COR-L47 (cell line): ENCODE measurements at places on chromosomes 6 and 20.

GRCh38 chr6:143745166-143746133, 67.7 kb downstream of the PHACTR2 start:
- DNase-seq = peak; percentile 56

GRCh38 chr6:159036673-159037072, 8.1 kb downstream of the TAGAP start:
- DNase-seq = no peak

- DNase-seq = no peak
These were observed 73.8 kb downstream of the HUS1B start for GRCh38 chr6:583116-583515.

- no peak for DNase-seq
These were observed 717.9 kb upstream of the POU3F2 start for GRCh38 chr6:98116455-98116854.

DNA sequence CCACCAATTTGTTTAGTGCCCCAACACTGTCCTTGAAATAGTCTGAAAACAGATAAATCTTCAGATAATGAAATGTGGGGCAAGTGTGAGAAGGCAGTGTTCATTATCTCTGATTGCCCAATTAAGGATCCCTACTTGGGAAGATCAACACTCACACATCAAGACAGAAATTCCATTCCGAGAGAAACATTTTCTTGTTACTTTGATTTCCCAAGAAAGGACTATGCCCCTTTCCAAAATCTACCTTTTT, 16.2 kb downstream of the HMGN4 start:
- DNase-seq = no peak

GRCh38 chr20:25541676-25542075, 43.7 kb downstream of the NINL start:
- no peak for DNase-seq

DNA sequence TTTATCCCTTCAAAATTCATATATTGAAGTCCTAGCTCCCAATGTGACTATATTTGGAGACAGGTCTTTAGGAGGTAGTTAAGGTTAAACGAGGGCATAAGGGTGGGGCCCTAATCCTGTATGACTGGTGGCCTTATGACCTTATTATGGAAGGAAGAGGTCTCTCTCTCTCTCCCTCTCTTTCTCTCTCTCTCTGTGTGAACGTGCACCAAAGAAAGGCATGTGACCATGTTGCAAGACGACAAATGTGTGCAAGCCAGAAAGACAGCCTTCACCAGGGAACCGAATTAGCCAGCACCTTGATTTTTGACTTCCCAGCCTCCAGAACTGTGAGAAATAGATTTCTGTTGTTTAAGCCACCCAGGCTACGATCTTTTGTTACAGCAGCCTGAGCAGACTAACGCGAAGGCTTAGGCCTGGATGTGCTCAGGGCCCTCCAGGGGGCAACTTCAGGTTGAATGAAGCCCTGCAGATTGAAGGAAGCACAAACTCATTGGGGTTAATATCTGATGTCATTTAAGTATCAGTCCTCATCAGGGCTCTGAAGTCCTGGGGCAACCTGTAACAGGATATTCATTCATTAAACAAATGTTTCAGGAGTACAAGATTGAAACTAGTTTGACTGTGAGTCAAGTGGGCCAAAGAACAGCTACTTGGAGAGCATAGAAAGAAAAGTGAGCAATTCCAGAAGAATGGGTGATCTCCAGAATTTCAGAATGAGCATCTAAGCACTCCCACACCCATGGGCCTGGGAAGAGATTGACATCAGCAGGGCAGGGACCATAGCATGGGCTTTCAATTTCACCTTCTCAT, 157.4 kb upstream of the TNFAIP3 start:
- no peak for DNase-seq

DNA sequence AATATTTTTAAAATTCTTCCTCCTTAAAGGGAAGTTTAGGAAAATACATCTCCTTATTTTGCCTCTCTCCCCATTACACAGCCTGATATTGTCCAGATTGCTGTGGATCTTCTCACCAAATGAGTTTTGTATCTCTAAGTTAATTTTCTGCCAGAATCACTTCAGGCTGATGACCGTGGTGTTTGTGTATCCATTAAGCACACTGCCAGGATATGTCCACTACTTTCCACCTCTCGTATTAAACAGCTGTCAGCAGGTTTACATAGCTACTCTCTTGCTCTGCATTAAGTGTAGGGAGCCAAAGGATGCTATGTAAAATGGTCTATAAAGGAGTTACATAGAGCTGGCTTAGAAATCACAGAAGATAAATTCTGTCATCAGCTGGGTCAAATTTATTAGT, 201.1 kb downstream of the ZFAND3 start:
- DNase-seq = peak; percentile 56

DNA sequence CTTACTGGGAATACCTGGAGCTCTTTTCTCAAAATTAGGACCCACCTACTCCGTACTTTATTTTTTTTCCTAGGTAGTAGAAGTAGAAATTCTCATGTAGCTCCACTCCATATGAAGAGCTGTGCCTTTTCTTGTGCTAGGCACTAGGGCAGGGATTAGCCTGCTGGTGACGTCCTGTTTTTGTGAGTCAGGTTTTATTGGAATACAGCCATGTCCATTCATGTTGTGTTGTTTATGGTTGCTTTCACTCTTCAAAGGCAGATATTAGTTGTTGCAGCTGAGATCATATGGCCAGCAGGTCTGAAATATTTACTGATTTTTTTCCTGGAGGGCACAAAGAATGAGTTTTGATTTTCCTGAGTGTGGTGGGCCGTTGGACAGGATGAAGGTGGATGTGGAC, 20.5 kb downstream of the XRN2 start:
- DNase-seq = peak; percentile 16

- DNase-seq = no peak
These were observed 99.1 kb downstream of the ALDH8A1 start for GRCh38 chr6:134850721-134851305.

GRCh38 chr6:14925025-14925698, 320.7 kb upstream of the JARID2 start:
- DNase-seq = no peak

DNA sequence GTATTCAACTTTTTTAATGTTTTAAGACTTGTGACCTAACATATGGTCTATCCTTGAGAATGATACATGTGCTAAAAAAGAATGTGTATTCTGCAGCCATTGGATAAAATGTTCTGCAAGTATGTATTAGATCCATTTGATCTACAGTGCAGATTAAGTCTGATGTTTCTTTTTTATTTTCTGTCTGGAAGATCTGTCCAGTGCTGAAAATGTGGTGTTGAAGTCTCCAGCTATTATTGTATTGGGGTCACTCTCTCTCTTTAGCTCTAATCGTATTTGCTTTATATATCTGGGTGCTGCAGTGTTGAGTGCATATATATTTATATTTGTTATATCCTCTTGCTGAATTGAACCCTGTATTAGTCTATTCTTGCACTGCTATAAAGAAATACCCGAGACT, 44.2 kb upstream of the TRIM39 start:
- no peak for DNase-seq

DNA sequence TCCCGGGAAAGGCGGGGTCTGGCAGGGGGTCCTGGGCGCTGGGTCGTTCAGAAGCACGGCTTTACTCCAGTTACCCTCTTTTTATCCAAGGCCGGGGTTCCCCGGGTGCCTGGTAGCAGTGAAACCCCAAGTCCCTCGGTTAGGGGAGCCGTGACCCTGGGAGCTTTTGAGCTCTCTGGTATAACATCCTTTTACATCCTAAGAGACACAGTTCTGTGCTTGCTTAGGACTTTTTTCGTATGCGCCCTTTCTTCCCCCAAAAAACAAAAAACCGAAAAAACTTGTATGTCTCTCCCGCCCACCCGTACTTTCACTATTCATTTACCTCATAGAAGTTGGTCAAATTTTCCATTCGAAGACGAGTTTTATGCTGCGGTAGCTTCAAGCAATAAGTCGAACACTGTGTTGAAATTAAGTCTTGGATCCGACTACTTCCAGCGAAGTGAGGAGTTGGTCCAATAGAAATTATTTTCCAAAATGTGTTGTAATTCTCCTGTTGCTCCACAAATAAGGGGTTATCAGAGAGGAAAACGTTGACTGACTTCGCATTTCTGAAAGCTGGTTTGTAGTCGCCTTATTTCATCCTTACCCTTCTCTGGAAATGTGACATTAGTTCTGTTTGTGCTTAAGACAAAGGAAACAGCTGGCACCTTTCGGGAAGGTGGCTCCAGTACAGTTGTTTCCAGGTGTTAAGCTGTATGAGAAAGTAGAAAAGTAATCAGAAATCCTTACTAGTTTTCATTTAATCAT, 816 bp upstream of the MAN1A1 start:
- no peak for DNase-seq

DNA sequence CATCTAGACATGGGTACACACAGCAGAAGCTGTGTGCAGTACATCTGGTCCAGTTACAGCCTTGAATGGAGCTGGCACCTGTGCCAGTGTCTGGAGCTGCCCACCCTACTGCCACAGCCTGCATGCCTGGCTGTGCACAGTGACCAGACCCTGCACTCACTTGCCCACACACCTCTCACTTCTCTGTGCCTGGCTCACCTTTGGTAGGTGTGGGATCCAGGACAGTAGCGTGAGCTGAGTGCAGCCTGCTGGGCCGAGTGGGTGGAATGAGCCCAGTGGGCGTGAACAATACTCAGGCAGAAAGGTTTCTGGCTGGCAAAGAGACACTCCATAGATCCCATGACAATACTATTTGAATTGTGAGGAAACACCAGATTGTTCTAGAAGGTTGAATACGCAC, 839.5 kb upstream of the FLRT3 start:
- DNase-seq = no peak

- DNase-seq = no peak
These were observed 52.2 kb downstream of the FAM83B start for GRCh38 chr6:54898767-54899166.

DNA sequence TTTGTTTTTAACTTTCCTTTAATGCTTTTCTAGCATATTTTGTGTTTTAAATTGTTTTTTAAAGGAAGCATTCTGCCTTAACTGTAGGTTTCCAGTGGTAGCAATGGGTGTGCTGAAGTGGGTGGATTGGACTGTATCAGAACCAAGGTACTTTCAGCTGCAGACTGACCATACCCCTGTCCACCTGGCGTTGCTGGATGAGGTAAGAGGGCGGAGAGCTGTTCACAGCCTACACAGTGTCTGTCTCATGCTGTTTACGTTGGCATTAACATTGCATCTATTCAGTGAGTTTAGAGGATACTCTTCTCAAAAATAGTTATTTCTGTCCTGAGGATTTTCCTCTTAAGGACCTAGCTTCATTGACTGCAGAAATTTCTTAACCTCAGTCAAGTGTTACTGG, 11.9 kb downstream of the NELFCD start:
- no peak for DNase-seq

DNA sequence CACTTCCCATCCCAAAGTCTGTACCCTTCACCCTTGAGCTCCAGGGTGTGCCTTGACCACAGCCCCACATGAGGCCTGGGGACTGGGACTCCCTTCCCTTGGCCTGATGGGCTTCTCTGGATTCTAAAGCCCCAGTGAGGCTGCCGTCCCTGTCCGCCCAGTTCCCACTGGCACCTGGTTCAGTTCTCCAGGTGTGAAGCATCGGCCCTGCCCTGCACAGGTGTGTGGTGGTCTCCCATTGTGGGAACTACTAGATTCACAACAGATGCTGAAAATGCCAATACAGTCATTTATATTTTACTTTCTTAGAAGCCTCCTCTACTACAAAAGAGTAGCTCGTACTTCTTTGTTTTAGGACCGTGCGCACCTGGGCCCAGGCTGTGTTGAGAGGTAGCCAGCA, 72.8 kb downstream of the TTLL2 start:
- no peak for DNase-seq

DNA sequence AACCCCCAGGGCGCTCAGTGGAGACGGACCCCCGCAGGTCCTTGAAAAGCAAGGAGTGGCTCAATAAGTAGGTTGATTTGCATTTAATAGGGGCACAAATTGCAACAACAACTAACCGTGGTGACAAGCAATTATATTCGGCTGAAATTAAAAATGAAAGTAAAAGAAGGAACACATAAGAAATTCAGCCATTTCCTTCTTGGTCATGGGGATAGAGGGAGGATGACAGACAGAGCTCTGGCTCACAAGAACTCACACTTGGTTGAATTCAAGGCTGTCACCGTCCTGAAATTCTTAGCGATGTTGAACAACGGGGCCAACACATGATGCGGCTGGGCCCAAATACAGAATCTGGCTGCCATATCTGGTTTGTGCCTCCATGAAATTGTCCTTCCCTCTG, 129.0 kb downstream of the EDN3 start:
- peak; percentile 28 for DNase-seq

DNA sequence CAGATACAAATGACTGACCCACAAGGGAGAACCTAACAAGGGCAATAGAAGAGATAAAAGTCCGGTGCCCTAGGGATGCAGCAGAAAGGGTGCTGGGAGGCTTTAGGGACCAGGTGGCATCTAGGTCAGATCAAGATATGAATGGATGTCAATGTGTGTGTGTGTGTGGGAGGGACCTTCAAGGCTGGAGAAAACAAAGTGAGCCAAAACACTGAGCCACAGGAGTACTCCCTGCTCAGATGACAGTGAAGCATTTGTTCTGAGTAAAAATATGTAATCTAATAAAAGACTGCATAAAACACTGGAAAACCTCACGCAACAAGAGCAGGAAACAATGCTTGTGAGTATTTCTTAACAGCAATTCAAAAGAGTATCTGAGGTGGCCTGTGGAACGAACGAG, 28.2 kb downstream of the ZNF337 start:
- DNase-seq = no peak

DNA sequence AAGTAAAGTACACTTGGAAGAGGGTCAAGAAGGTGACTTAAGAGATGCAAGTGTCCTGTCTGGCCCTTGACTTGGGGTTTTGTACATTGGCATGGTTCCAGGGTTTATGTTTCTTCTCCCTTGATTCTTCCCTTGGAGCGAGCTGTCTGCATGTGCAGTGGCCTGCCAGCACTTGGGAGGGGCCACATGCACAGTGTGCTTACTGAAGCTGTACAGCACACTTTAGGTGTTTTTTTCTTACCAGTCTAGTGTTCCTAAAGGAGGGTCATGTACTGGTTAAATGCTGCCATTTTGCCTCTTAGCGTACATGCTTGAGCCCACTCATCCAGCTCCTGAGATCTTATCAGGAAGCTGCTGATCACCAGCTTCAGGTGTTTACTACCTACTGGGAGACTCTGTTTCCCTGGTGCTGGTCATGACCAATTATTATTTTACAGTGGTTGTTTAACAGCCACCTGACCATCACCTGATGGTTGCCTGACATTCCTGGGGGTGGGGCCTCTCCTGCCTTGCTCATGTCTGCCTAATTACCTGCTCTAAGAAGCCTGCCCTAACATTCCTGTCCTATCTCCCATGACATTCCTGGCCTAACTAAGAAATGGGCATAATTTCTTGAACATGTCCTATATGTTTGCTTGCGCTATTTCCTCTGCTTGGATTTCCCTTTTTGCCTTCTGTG, 182.9 kb downstream of the MCHR2 start:
- DNase-seq = no peak

GRCh38 chr6:33620856-33621710, at the start of gene ITPR3:
ITPR3 (plus strand) TSS chr6:33621322; CDS start chr6:33621603, 281 bp downstream.
- DNase-seq = peak; percentile 56

- DNase-seq = no peak
These were observed 148.9 kb upstream of the SIM1 start for GRCh38 chr6:100613656-100614055.

DNA sequence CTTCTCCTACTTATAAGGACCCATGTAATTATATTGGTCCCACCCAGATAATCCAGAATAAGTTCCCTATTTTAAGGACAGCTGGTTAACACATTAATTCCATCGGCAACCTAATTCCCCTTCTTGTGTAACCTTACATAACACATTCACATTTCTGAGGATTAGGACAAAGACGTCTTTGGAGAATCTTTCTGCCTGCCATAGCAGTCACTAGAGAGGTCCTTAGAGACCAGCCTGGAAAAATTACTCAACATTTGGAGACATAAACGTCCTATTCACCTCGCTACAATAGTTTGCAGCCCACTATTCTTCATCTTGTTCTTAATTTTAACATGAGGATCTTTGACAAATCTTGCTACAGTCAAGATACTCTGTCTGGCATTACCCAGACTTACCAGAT, 100.1 kb downstream of the MAFB start:
- no peak for DNase-seq
